ENCODE measurements at places on chromosomes 7 and 10.
A peak's percentile ranks its signal among the peaks of the same experiment; 100 is the strongest.

GRCh38 chr10:11170574-11170973 is 152.9 kb downstream of the CELF2 start:
- H3K4me3 ChIP-seq, result no peak overlapping the region
- no peaks in the 10 kb centered on the region for H3K27me3 ChIP-seq

DNA sequence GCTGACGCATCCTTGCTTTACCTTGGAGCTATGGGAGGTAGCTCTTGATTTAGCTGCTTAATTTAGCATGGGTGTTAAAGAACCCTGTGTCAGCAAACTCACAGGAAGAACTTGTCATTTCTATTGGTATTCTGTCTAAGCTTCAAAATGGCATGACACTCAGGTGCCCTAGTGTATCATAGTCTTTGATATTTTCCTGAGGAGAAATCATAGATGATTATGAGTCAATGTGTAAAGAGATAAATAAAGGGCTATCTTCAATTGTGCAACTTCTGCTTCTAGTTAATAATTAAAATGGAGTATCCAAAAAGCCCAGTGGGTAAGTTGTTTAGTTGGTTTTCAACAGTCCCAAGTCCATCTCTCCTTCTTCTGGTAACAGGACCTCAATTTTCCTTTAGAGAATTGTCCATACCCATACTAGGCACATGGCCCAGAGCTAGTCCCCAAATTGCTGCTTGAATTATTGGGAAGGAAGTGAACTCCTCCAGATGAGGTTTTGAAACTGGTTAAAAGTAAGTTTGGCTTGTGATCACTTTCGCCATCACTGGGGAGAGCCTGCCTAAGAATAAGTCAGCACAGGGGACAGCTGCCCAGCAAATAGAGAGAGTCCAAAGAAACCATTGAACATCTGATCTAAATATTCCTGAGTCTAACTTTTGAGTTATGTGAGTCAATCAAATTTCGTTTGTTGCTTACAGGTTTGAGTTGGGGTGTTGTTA is 169.0 kb upstream of the PHYHIPL start:
- no peak overlapping the region for H3K4me3 ChIP-seq
- no peaks in the 10 kb centered on the region for H3K36me3 ChIP-seq
- no peak for DNase-seq
- H3K4me1 ChIP-seq, result no peaks in the 10 kb centered on the region

DNA sequence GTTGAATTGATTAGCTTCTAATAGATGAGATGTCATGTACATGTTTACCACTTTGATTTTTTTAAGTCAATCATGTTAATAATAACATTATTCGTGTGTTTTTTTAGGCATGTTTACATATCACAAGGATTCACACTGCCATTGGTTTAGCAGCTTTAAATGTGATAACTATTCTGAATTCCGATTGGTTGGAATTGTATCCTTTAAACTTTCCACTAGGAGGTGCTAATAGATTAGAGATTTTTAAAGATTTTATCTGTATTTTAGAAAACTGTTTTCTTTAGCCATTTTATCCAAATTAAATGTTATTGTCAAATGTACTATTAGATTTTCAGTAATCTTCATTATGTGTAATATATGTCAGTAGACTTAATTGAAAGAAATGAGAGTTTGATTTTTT is 83.2 kb downstream of the HECTD2 start:
- H3K4me1 ChIP-seq, result no peaks in the 10 kb centered on the region
- DNase-seq, result no peak
- no peak overlapping the region for H3K4me3 ChIP-seq
- no peaks in the 10 kb centered on the region for H3K36me3 ChIP-seq
- no peak overlapping the region for H3K27ac ChIP-seq

- DNase-seq, result no peak
- H3K27me3 ChIP-seq, result no peaks in the 10 kb centered on the region
- no peaks in the 10 kb centered on the region for H3K36me3 ChIP-seq
- H3K4me1 ChIP-seq, result peaks cover 2% of the 10 kb centered on the region
These were observed 171.9 kb downstream of the ARID5B start for GRCh38 chr10:62073429-62073828.

DNA sequence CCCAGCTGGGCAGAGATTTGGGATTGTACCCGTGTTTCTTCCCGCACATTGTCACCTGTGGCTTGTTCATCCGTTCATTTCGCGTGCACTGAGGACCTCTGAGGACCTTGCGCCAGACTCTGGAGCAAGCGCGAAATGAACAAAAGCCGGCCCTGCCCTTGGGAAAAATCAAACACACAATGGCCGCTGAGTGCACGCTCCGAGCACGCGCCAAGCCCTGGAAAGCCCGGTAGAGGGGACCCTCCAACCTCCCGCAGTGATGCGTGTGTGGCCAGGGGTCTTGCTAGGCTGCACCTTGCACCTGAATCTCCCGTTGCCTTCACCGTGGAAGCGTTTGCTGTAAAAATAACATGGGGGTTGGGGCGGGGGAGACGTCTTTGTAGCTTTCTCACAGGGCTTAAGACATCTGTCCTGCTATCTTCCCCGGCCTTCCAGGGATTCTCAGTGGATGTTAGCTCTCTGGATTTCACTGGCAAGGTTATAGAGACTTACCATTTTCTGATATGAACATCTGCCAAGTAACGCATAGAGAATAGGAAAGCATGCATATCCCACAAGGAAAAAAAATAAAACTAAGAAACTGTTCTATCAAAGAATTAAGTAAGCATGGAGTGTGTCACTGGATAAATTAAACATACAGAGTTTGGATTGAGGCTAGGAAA is 37.3 kb downstream of the ZNF777 start:
- peaks cover 16% of the 10 kb centered on the region for H3K27me3 ChIP-seq
- DNase-seq, result no peak
- peak overlapping the region; percentile 42 for H3K4me3 ChIP-seq
- peaks cover 6% of the 10 kb centered on the region for H3K4me1 ChIP-seq

DNA sequence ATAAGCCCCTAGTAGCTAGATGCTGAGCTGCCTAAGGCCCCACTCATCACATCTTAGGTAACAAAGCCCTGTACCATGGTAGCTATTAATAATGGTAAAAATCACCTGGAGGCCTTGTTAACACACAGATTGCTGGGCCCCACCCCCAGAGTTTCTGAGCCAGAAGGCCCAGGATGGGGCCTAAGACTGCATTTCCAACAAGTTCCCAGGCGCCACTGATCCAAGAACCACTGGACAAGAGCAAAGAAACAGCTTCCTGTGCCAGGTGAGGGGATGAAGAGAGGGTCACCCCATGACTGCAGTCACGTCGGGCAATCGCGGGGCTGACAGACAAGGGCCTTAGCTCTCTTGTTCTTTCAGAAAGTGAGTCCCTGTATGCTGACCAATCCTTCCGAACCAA is 46.8 kb downstream of the ACSM6 start:
- H3K36me3 ChIP-seq, result no peaks in the 10 kb centered on the region
- no peaks in the 10 kb centered on the region for H3K27me3 ChIP-seq
- H3K4me3 ChIP-seq, result no peak overlapping the region
- no peaks in the 10 kb centered on the region for H3K4me1 ChIP-seq

Measured in left lung (tissue), 14 donors.